ENCODE measurements at places on chromosomes 2 and 18.

- no peaks in the 10 kb centered on the region for H3K36me3 ChIP-seq
- ATAC-seq, result no peak
- no peaks in the 10 kb centered on the region for H3K4me1 ChIP-seq
- H3K4me3 ChIP-seq, result no peak overlapping the region
- H3K27me3 ChIP-seq, result no peaks in the 10 kb centered on the region
- no peak overlapping the region for H3K27ac ChIP-seq
These were observed 290.5 kb upstream of the HS6ST1 start for GRCh38 chr2:128608921-128609880.

DNA sequence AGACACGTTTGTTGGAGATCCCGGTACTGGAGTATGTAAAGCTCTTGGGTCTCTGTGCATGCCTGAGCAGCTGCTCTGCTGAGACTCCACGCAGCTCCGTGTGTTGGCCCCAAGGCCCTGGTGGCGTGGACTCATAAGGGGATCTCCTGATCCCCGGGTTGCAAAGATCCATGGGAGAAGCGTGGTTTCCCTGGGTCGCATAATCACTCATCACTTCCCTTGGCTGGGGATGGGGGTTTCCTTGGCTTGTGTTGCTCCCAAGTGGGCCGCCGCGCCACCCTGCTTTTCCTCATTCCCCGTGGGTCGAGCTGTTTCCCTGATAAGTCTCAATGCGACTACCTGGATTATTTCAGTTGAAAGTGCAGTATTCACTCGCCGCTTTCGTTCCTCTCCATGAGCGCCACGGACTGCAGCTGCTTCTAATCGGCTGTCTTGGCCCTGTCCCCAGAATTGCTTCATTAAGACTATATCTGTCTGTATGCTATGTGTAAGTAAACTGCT, 76.0 kb downstream of the EPC2 start:
- H3K4me1 ChIP-seq, result peaks cover 36% of the 10 kb centered on the region
- H3K4me3 ChIP-seq, result no peak overlapping the region
- no peak for ATAC-seq
- H3K36me3 ChIP-seq, result no peaks in the 10 kb centered on the region

DNA sequence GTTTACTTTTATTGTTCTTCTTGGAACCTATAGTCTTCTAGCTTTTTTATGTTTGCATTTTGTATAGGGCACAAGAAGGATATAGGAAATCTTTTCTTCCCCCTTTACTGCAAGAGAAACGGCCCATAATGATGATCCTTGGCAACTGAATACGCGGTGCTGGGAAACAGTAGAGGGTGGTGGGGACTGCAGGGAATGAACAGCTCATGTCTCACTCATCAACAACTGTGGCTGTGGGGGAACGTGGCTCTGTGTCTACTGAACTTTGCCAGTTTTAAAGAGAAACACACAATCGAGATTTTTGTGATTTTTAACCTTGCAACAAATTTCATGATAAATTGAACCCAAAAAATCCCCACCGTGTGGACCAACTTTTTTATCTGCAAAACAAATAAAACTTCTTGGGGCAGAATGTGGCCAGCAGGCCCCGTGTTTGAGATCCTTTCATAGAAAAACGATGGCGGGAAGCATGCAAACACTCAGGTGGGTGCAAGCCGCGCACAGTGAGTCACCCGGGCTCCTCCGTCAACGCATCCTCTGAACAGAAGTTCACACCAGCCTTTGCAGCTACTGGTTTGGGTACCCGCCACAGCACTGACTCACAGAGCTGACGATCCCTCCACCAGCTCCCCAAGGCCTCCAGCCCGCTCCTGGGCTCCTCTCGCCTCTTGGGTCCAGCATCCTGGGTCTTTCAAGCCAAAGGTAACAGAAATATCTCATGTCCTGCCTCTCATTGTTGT, 149.3 kb downstream of the COL6A3 start:
- H3K27me3 ChIP-seq, result no peaks in the 10 kb centered on the region
- ATAC-seq, result no peak
- H3K36me3 ChIP-seq, result no peaks in the 10 kb centered on the region
- H3K27ac ChIP-seq, result no peak overlapping the region

GRCh38 chr2:193810533-193810932, 1615.8 kb upstream of the TMEFF2 start:
- no peak overlapping the region for H3K27ac ChIP-seq
- no peaks in the 10 kb centered on the region for H3K27me3 ChIP-seq

- H3K36me3 ChIP-seq, result no peaks in the 10 kb centered on the region
- H3K4me1 ChIP-seq, result peaks cover 4% of the 10 kb centered on the region
- ATAC-seq, result no peak
- no peaks in the 10 kb centered on the region for H3K27me3 ChIP-seq
These were observed 1.6 kb downstream of the TNP1 start for GRCh38 chr2:216858312-216858711.

DNA sequence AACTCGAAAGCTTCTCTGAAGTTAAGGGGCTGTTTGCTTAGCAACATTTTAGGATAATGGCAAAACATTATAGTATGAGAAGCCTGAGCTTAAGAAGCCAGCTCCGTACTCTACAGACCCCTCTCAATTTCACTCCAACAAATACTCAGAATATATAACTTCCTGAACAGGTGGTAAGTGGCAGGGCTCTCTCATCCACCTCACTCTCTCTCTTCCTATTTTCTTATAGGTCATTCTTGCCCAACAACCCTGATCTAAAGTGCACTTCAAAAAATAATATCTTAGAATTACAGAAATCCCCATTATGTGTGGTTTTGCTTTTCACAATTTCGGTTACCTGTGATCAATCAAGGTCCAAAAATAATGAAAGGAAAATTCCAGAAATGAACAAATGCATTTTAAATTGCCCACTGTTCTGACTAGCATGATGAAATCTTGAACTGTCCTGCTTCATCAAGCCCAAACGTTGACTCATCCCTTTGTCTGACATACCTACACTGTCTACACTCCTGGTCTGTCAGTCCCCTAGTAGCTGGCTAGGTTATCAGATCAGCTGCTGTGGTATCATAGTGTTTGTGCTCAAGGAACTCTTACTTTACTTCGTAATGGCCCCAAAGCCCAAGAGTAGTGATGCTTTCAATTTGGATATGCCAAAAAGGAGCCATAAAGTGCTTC, 122.8 kb upstream of the COL5A2 start:
- no peaks in the 10 kb centered on the region for H3K4me1 ChIP-seq
- H3K36me3 ChIP-seq, result no peaks in the 10 kb centered on the region
- ATAC-seq, result no peak
- H3K27me3 ChIP-seq, result no peaks in the 10 kb centered on the region
- H3K4me3 ChIP-seq, result no peak overlapping the region

DNA sequence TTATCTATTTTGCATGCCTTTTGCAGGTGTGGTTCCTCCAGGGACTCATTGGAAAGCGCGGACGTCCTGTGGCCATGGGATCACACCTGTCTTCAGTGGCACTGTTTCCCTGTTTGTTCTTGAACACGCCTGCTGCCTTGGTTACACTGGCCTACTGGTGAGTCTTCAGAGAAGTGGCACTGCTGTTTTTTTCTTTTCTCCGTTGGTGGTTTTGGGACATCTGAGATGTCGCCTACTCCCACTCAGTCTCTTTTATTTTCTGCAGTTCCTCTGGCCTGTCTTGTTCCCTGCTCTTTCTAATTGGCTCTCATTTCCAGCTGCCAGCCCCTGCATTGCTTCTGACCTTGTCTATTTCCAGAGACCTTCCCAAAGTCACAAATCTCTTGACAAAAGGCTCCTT, 35.7 kb upstream of the POU3F3 start:
- H3K27ac ChIP-seq, result no peak overlapping the region
- no peak for ATAC-seq
- peaks cover 19% of the 10 kb centered on the region for H3K27me3 ChIP-seq
- H3K4me3 ChIP-seq, result no peak overlapping the region
- H3K36me3 ChIP-seq, result no peaks in the 10 kb centered on the region

- no peak overlapping the region for H3K27ac ChIP-seq
- H3K27me3 ChIP-seq, result no peaks in the 10 kb centered on the region
- no peak for ATAC-seq
- H3K36me3 ChIP-seq, result no peaks in the 10 kb centered on the region
- H3K4me3 ChIP-seq, result no peak overlapping the region
These were observed 262.6 kb upstream of the THUMPD2 start for GRCh38 chr2:40041422-40042382.

Data from gastroesophageal sphincter (tissue), 4 donors.